NCI-H2081 treated with DMSO at 0.1 percent for 48 hours (cell line): ENCODE measurements at places on chromosomes 3 and 15.

- no peak for DNase-seq
Observed at GRCh38 chr3:183375787-183376186, 52.6 kb downstream of the MCF2L2 start.

GRCh38 chr3:43768381-43768973 is 77.7 kb downstream of the ABHD5 start:
- DNase-seq = no peak

DNA sequence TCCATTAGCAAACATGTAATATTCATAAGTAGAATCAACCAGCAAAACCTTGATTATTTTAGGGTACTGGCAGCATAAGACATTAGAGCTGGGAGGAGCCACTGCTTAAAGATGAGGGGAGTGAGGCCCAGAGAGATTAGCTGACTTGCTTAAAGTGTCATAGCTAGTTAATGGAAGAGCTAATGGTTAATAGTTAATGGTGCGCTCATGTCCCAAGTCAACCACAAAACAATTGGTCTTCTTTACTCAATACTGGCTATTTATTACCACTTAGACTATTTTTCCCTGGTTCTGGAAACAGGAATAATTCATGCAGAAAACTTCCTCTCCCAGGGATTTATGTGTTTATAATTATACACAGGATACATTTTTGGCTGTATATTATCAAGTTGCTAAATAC is 33.1 kb downstream of the EIF4E3 start:
- DNase-seq = no peak

DNA sequence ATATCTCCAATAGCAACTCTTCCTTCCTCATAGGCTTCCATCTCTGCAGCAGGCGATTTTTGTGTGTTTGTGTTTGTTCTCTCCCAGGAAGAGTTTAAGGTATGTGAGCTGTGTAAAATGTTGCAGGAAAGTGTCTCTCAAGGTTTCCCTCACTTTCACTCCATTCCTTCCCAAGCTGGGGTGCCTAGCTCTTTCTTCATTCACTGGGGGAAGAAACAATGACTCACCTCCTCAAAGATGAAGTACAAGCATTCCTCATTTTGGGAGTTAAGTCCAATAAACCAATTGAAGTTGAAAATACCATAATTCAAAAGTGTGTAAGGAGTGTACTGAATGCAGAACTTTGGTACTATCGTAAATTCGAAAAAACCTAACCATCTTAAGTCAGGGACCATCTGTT is 422.7 kb upstream of the CFAP20DC start:
- DNase-seq = no peak

GRCh38 chr3:44894485-44894884 is 20.1 kb downstream of the TGM4 start:
- no peak for DNase-seq

GRCh38 chr15:73709686-73710085 is 25.5 kb downstream of the CD276 start:
- DNase-seq = no peak

DNA sequence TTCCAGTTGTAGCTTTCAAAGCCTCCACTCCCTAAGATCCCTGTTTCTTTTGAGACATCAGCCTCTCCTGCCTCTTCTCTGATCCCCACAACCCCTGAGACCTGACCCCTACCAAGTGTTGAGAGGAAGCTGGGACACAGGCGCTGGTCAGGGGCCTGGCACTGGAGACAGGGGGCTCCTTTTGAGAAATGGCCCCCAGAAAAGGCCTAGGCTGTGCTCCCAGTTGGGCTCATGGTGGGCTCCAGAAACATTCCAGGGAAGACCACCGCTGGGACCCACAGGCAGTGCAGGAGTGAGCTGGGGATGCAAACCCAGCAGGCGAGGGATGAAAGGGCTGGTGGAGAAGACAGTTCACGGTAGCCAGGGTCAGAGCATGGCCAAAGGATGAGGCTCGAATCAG is 16.6 kb downstream of the SSUH2 start:
- DNase-seq = no peak

- no peak for DNase-seq
Observed at GRCh38 chr3:61357902-61358301, 106.7 kb upstream of the FHIT start.

DNA sequence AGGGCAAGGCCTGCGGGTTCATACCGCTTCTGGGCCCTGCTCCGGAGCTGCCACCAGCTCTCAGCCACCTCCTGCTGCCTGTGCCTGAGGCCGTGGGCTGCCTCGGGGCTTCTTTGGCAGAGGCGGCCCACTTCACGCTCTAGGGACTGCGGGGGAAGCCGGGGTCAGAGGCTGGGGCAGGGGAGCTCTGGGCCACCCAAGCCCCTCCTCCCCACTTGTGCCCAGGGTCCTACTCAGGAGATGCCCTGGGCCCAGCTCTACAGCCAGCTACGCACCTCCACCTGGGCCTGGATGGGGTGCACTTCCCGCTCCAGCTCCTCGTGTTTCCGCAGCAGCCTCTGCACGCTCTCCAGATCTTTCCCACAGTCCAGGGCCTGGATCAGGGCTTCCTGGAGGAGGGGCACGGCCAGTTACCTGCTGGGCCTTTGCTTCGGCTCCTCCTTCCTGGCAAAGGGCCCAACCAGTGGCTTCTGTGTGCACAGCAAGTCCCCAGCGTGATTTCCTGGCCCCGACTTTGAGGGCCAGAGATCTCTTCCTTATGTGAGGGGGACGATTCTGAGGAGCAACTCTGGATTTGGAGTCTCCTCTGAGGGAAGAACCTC is 24.0 kb downstream of the PLA2G4B start:
- DNase-seq = no peak

GRCh38 chr3:25338158-25338725 is 89.8 kb upstream of the RARB start:
- DNase-seq = no peak

DNA sequence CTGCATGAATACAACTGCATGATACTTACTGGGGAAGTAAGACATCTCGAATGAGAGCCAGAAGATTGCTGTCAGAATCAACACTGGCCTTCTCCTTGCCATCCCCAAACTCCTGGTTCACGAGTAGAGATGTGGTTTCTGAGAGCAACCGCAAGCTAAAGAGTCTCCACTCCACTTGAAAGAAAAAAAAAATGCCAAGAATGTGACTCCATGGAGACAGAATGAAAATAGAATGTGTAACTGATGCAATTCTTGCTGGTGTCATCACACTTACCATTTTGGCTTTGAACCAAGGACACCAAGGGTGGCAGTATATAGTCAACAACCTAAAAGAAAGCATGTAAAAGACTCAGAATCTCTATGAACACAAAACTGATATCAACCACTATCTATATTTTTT is 280.4 kb downstream of the ULK4 start:
- DNase-seq = no peak

- no peak for DNase-seq
Observed at GRCh38 chr3:16280671-16281070, 15.7 kb downstream of the OXNAD1 start.

- DNase-seq = no peak
Observed at GRCh38 chr3:116341899-116342298, 103.4 kb downstream of the LSAMP start.

DNA sequence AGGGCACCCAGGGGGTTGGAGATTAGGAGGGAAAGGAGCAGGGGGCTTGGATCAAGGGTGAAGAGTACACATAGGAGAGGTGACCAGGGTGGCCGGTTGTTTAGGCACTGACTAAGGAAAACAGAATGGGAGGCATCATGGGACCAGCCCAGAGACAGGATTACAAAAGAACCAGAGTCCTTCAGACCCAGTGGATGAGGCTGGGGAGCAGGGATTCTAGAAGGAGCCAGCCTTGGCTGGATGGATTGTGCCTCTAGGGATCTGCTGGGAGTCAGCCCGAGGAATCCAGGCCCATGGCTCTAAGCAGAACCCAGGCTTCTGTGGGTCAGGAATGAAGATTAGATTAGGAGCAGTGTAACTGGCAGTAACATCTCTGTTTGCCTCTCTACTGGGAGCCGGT is 98.6 kb downstream of the ARNT2 start:
- DNase-seq = no peak

DNA sequence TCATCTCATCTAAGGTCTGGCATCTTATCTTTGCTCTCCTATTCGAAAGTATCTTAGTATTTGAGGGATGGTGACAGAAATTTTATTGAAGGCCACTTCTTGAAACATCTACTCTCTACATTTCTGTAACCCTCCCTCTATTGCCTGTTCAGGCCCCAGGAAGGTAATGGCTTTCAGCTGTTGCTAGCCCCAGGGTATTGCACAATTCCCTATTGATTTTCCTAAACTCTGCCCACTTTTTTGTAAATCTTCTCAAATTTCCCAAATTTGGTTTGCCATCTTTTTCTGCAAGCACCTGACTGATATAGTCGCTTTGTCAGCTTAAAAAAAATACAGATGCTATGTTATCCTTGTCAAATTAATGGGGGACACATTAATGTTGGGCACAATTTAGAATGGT is 242.1 kb downstream of the RAP2B start:
- DNase-seq = no peak

- no peak for DNase-seq
Observed at GRCh38 chr15:51065781-51066180, 28.9 kb downstream of the TNFAIP8L3 start.

DNA sequence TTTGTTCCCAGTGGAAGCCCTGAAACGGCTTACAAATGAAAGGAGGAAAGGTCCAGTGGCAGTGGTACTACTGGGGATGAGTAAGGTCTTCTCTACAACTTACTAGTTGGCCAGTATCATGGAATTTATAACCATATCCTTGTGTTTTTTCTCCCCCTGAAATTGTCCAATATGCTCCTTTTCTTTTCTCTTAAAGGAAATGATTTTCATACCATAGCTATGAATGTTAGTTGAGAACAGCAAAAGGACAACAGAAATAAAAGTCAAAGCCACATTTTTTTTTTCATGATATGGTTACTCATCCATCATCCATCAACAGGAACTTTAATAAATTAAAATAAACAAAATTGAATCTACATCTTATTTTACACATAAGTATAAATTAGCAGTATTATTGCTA is 450.4 kb downstream of the MFSD1 start:
- DNase-seq = no peak

DNA sequence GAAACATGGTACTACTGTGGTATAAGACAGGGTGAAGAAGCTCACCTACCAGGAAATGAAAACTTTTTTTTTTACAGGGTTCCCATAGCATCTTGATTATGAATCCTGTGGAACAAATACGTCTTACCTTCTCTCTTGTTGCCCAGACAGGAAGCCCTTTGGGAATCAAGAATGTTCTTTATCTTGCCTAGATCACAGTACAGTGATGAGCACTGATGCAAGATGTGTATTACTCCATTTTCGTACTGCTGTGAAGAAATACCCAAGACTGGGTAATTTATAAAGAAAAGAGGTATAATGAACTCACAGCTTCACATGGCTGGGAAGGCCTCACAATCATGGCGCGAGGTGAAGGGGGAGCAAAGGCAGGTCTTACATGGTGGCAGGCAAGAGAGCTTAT is 281.3 kb downstream of the UBE2E2 start:
- no peak for DNase-seq

- no peak for DNase-seq
Observed at GRCh38 chr3:181554233-181554765, 157.4 kb upstream of the SOX2 start.

DNA sequence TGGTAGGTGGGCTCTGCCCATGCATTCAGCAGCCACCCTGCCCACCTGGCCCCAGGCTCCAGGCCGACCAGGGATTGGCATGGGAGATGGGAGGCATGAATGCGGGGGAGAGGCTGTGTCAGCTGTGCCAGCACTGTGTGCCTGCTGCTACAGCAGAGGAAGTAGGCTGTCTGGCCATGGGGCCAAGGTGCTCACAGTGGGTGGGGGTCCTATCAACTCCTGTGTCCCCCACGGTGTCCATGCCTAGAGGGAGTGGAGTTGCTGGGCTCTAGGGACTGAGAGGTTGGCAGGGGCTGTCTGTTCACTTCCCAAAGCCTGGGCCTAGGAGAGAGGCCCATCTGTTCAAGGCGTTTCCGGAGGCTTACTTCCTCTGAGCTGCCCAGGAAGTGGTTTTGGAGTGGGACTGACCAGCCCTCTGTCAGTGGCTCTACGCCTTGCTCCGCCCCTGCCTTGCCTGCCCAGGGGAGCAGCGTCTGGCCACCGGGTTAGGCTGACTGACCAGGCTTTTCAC is 5.8 kb downstream of the PRKCD start:
- DNase-seq = no peak

GRCh38 chr3:115227461-115227860 is 80.4 kb upstream of the ZBTB20 start:
- no peak for DNase-seq

- no peak for DNase-seq
Observed at GRCh38 chr15:98503970-98504369, 144.4 kb upstream of the IGF1R start.

GRCh38 chr3:159263750-159264553 is 462.1 kb downstream of the MFSD1 start:
- DNase-seq = peak; percentile 21

GRCh38 chr3:143443851-143444331 is 324.3 kb downstream of the CHST2 start:
- no peak for DNase-seq

GRCh38 chr3:107216711-107217110 is 160.5 kb upstream of the CCDC54 start:
- DNase-seq = no peak

DNA sequence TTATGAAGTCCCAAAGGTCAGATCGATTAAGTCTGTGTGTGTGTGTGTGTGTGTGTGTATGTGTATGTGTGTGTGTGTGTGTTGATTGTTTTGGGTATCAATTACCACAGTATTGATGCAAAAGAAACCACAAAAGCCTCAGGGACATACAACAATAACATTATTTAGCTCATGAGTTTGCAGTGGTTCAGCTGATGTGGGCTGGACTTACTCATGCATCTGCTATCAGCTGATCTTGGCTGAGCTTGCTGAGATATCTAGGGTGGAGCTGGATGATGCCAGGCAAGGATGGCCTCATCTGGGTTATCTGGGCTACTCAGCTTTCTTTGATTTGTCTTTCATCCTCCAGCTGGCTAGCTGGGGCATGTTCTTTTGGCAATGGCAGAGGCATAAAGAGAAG is 82.4 kb upstream of the PRR23C start:
- DNase-seq = no peak

DNA sequence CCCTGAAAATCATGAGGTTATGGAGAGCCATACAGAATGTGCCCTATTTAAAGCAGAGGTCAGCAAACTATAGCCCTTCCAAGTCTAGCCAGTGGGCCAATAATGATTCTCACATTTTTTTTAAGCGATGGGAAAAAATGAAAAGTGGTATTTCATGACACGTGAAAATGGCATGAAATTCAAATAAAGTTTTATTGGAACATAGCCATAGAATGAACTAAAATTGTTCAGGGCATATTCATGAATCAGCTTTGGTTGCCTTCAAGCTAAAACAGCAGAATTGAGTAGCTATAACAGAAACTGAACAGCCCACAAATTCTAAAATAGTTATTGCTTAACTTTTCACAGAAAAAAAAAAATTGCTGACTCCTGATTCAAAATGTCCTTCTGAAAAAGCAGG is 104.5 kb downstream of the TFG start:
- DNase-seq = no peak

- no peak for DNase-seq
Observed at GRCh38 chr3:42161050-42161935, 70.1 kb downstream of the TRAK1 start.

GRCh38 chr15:101206176-101206591 is 45.7 kb downstream of the CHSY1 start:
- no peak for DNase-seq

- no peak for DNase-seq
Observed at GRCh38 chr15:58331560-58331912, 100.3 kb upstream of the LIPC start.
